ENCODE measurements at places on chromosomes 2 and 18.

DNA sequence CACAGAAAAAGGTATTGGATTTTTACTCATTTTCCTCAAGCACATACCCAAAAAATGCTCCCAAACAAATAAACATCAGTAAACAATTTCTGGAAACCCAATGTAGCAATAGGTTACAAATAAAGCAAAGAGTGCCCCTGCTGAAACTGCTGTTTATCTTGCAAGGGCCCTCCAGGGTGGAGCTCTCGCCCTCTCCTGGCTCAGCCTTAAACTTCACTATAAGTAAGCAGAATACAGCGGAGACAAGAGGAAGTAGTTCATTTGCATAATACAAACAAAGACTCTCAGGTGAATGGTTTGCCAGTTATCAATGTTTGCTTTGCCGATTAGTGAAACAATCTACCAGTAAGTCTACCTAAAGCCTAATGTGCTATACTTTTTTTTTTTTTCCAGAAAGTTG lies 437.6 kb downstream of the DLGAP1 start:
- no peak for DNase-seq

DNA sequence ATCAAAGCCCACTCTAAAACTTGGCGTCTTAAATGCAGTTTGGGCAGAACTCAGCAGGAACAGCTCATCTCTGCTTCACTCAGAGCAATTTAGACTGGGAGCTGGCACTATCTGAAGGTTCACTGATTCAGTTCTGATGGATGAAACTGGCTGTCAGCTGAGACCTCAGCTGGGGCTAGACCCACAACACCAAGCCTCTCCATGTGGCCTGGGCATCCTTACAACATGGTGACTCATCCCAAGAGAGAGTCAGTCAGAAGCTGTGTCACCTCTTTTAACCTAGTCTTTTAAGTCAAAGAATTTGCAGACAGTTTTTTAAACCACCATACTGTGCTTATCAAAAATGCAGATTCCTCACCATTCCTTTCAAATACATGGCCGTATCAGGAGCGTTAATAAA lies 62.6 kb upstream of the ZNF397 start:
- DNase-seq = no peak

DNA sequence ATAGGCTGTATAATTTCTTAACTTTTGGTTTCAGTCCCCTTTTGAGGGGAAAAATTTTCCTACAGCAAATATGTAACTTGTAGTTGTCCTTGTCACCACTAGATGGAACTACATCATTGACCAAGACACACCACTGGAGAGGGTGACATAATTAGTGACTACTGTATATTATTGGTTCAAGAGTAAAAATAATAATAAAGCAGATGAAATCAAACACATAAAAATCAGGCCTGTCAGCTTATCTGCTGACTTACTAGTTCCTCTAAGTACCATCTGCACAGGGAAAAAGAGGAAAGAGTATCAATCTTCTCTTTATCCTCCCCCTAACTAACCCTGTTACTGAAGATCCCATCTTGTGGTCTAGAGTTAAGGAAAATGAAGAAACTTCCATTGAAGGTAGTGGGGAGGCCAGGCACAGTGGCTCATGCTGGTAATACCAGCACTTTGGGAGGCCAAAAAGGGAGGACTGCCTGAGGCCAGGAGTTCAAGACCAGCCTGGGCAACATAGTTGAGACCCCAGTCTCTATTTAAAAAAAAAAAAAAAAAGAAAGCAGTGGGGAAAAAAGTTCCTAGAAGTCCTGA lies 29.6 kb upstream of the ENOSF1 start:
- no peak for DNase-seq

GRCh38 chr2:239721991-239722759 lies 303.0 kb downstream of the NDUFA10 start:
- DNase-seq = no peak

GRCh38 chr18:13703899-13704298 lies 22.5 kb downstream of the FAM210A start:
- no peak for DNase-seq

DNA sequence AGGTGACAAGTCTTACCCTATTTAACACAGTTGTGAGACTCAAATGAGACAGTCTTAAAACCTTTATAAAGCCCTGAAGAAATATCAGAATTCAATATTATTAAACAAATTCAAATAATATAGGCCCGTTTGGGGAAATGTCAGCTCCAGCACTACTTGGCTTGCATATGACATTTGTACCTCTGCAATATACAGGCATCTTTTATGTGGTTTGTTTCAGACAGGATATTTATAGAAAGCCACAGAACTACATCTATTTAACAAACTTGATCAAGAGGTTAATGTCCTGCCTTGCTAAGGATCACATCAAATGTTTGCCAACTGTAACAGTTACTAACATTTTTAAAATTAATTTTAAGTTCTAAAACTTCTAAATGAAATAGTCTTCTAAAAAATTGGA lies 3.2 kb upstream of the MREG start:
- no peak for DNase-seq

DNA sequence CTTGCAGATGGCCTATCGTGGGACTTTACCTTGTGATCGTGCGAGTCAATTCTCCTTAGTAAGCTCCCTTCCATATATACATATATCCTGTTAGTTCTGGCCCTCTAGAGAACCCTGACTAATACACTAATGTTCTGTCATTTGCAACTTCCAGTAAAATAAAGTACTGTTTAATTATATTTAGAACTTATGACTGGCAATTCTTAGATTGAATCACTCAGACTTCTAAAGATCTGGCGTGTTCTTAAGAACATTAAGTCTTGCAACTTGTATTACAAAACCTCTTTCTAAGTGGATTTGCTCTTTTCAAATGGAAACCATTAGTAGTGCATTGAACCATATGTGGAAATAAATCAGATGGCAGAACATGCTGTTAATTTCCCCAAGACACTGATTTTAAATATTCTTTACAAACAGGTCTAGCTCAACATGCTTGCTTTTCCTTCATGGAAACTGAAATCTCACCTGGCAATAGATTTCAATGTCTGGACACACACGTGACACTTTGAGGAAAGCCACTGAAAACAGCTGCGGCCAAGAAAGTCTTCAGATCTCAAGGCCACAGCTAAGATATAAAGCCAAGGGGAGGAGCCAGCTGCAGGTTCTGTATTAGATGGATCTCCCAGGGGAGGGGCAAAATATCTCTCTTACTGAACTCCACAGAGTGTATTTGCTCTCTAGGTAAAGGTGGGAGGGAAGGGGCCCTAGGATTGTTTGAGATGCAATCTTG lies 50.6 kb downstream of the PMAIP1 start:
- no peak for DNase-seq

DNA sequence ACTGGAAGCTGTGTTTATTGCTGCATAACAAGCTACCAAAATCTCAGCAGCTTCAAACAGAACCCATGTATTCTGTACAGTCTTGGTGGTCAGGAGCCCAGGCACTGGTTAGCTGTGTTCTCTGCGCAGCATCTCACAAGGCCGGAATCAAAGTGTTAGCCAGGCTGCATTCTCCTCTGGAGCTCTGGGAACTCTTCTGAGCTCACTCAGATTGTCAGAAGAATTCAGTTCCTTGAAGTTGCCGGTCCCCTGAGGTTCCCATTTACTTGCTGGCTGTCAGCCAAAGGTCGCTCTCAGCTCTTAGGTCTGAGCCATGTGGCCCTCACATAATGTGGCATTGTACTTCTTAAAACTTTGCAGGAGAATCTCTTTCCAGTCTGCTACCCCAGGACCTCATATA lies 123.6 kb upstream of the SMIM21 start:
- no peak for DNase-seq

GRCh38 chr18:79852561-79853302 lies 55.0 kb downstream of the KCNG2 start:
- peak; percentile 52 for DNase-seq

DNA sequence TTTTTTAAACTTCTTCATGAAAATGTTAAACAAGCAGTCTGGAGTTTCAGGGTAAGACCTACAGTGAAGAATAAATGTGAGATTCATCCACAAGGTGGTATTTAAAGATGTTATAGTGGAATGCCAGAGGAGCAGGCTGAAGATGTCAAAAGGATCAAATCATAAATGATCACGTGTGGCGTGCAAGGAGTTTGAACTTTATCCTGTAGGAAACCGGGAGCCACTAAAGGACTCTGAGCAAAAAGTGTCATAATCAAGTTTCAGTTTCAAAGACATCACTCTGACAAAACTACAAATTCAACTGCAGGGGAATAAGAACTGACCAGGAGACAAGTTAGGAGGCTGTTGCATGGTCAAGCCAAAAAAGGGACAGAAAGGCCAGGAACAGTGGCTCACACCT lies 19.9 kb downstream of the NHEJ1 start:
- no peak for DNase-seq

DNA sequence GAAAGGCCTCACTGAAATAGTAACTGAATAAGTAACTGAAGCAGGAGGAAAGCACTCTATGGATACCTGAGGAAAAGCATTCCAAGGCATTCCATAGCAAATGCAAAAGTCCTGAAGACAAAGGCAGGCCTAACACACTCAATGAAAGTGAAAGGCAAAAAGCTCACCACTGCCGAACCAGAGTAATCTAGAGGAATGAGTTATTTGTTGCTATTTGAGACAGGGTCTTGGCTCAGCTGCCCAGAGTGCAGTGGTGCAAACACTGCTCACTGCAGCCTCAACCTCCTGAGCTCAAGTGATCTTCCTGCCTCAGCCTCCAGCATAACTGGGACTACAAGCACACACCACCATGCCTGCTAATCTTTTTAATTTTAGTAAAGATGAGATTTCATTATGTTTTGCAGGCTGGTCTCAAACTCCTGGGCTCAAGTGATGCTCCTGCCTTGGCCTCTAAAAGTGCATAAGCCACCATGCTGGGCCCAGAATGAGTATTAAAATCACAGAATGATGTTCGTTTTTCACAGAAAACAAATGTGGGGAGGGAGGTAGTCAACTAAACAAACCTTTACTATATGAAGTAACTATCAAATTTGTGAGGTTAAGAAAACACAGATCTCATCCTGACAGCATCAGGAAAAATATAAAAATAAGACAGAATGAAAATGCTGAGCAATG lies 17.9 kb downstream of the PIAS2 start:
- DNase-seq = no peak

DNA sequence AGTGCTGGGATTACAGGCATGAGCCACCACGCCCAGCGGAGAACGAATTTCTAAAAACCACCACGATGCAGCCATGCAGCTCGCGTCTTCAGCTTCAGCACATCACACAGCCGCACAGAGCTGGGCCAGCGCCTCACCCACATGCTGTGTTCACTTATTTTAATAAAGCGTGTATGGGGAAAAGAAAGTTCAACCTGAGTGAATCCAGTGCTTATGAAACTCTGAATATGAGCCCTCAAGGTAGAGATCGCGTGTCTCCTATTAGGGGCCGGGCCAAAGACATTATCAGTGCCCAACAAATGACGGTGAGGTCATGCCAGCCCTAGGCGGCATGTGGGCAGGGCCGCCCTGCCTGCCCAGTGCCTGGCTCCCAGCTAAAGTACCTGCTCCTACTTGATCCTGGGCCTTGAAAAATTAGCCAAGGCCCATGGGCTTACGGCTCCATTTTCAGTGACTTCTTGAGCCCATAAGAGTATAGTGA lies 44.3 kb downstream of the SPRED2 start:
- DNase-seq = no peak

GRCh38 chr18:46423226-46423805 lies 233.7 kb downstream of the LOXHD1 start:
- no peak for DNase-seq

DNA sequence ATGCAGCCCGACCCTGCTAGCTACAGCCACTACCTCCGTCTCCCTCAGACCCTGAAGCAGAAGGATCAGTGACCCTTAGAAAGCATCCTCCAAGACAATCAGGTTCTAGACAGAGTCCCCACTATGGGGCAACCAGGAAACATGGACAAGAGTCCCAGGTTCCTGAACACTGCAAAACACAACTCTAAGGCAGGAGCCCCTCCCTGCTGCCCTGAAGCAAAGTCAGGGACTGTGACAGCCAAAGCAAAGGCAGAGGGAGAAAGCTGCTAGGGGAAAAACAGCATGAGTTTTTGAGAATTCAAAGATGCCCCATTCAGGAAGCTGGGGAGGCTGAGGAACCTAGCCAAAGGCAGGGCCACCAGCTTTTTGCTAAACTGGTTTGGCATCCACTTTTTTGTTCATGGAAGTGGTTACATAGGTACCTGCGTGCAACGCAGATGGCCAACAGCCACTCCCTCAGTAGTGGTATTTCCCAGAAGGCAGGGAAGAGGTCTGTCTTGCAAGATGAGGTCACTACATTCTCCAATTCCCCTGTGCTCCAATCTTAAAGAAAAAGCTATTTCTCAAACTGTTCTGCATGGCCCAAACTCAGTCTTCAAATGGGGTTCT lies 33.2 kb downstream of the MYO5B start:
- DNase-seq = no peak

- no peak for DNase-seq
These were observed 419.3 kb downstream of the SPAG16 start for GRCh38 chr2:213703406-213704098.

GRCh38 chr2:171095014-171095582 lies 65.6 kb downstream of the TLK1 start:
- no peak for DNase-seq

DNA sequence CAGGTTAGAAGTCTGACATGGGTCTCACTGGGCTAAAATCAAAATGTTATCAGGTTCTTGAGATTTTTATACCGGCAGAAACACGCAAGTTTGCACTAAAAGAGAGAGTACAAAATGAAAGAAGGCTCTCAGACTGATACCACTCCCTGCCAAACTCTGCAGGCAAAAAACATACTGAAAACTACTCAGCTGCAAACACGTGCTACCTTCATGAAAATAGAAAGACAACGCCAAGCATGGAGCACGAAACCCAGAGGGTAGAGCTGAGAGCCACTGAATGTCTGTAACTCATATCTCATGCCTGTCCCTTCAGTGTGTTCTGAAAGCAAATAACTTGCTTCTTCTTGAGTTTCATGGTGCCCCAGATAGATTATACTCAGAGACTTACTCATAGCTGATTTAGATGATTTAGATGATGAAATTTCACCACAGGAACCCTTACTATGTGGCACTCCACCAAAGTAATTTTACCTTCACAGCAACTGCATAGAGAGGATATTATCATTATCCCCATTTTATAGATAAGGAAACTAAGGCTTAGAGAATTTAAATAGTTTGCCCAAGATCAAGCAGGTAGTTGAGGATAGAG lies 313.0 kb upstream of the SLC39A10 start:
- no peak for DNase-seq

- DNase-seq = no peak
These were observed 22.6 kb downstream of the CROCC2 start for GRCh38 chr2:240928476-240929363.

DNA sequence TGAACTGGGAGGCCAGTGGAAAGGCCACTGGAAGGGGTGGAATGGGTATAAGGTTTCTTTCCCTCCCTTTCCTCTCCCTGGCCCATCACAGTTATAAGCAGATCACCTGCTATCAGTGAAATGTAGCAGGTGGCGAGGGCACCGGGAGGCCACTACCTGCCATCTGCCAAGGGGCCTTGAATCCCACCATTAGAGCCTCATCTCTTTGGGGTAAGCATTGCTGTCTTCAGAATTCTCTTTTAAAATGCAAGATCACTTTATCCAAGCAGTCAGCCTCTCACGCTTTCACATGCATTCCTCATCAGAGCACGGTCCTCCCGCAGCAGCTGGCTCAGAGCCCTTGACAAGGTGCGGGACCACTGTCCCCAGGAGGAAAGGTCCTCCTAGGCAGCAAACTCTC lies 268.5 kb downstream of the CELF4 start:
- DNase-seq = no peak

- DNase-seq = no peak
These were observed 95.9 kb downstream of the MAP4K4 start for GRCh38 chr2:101793277-101793969.
